HepG2 (cell line): ENCODE measurements at places on chromosomes 3 and 15.

DNA sequence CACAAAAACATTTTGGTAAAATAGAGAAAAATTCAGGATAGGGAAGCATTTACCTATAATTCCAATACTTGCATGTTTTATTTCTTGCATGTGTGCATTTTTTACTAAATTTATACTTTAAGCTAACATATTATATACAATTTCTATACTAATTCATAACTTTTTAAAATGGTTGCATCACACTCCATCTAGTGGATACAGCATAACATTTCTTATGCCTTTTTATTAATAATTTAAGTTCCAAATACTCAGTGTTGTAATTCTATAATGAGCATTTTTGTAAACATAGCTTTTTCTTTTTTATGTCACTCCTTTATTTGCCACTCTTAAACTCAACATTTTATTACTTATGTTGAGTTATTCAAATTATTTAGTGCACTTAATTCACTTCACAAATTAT is 477.7 kb downstream of the ZBBX start:
- no peak for DNase-seq

GRCh38 chr3:134381831-134382442 is 7.7 kb upstream of the AMOTL2 start:
- no peak for DNase-seq

DNA sequence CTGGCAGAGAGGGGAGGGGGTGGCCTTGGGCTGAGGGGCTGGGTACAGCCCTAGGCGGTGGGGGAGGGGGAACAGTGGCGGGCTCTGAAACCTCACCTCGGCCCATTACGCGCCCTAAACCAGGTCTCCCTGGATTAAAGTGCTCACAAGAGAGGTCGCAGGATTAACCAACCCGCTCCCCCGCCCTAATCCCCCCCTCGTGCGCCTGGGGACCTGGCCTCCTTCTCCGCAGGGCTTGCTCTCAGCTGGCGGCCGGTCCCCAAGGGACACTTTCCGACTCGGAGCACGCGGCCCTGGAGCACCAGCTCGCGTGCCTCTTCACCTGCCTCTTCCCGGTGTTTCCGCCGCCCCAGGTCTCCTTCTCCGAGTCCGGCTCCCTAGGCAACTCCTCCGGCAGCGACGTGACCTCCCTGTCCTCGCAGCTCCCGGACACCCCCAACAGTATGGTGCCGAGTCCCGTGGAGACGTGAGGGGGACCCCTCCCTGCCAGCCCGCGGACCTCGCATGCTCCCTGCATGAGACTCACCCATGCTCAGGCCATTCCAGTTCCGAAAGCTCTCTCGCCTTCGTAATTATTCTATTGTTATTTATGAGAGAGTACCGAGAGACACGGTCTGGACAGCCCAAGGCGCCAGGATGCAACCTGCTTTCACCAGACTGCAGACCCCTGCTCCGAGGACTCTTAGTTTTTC is 4.9 kb downstream of the ISL2 start:
- no peak for DNase-seq

GRCh38 chr3:126613479-126614188 is 41.3 kb downstream of the TXNRD3 start:
- DNase-seq = no peak

- no peak for DNase-seq
Measured at GRCh38 chr15:86595741-86596140, 516.1 kb downstream of the AGBL1 start.

GRCh38 chr3:195845483-195845882 is 33.8 kb upstream of the MUC4 start:
- DNase-seq = no peak

DNA sequence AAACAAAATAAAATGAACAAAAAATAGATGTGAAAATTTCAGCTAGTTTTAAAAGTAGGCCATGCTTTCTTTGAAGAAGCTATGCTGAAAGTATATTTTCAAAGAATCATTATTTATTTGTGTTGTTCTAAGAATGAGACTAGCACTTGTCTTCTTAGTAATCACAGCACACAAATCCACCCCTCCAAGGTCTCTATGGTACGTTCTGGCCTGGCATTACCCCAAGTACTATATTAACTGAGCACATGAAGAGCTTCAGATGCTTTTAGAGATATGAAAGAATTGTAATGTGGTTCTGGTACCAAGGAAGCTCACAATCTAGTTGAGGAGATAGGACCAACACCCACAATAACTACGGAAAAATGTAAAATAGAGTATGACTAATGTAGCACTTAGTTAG is 416.5 kb downstream of the PLCL2 start:
- no peak for DNase-seq

DNA sequence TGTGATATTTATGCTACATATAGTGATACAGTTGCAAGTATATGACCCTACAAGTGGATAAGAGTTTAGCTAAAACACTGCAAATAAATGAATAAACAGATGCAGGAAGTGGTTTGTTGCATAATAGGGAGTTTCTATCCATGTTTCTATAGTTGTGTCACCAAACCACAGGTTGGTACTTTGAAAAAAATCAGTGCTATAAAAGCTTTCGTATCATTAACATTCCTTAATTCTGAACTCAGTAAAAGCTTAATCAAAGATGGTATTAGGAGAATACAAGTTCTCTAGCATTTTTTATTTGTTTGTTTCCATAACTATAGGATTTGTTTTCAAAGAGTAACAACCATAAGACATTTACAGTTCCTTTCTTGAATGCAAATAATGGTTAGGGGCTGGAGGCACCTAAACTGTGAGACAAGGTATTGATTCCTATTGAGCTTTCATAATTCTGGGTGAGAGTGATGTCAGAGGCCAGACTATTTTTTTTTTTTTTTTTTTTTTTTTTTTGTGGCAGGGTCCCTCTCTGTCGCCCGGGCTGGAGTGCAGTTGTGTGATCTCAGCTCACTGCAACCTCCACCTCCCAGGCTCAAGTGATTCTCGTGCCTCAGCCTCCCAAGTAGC is 29.6 kb downstream of the CPOX start:
- DNase-seq = no peak

DNA sequence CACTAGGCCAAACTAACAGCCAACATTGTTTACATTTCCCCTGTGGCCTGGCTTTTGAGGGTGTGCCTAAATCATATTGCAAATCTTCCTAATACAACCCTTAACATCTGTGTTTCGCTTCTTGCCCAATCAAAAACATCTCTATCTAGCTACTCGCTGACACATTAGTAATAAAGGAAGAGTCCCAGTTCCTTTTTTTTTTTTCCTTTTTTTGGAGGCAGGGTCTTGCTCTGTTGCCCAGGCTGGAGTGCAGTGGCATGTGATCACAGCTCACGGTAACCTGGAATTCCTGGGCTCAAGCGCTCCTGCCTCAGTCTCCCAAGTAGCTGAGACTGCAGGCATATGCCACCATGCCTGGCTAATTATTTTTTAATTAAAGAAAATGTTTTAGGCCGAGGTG is 2.1 kb upstream of the SRPRB start:
- DNase-seq = no peak

DNA sequence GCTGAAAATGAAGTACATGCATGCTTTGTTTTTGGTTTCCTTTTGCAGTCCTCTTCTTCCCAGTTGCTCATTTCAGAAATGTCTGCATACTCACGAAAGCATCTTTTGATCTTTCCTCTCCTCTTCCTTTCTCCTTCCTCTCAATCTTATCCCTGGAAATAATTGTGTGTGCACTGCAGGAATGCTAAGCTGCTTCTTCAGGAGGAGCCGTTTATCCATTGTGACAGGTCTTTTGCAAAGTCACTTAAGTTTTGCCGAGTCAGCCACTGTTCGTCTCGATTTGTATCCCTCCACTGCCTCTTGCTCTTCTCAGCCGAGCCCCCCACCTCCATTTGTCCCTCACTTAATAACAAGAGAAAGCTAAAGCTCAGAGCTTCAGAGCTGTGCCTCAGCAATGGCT is 597.6 kb downstream of the AGBL1 start:
- DNase-seq = no peak

GRCh38 chr3:54270816-54271526 is 148.6 kb downstream of the CACNA2D3 start:
- no peak for DNase-seq

GRCh38 chr3:114332342-114333179 is 38.7 kb downstream of the TIGIT start:
- DNase-seq = no peak

- DNase-seq = no peak
Measured at GRCh38 chr3:134753999-134754742, 40.9 kb upstream of the EPHB1 start.
